GDM1 (cell line): ENCODE measurements at places on chromosomes 13 and 19.

DNA sequence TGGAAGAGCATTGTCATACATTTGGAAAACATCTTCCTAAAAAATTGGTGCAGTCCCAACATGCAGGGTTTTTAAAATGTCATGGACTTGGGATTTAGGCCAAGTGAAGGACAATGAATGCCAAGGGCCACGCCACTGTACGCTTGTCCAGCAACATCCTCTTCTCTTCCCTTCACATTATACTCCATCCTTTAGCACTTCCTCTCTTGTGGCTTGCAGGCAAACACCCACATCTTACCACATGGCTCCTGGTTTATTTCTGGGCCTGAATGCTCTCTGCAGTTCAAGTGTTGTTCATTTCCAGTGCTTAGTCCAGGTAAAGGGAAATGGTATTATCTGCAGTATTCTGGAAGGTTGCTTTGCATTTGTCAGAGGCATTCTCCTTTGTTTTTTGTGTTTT is 45.0 kb downstream of the CBY2 start:
- peak; percentile 48 for DNase-seq

DNA sequence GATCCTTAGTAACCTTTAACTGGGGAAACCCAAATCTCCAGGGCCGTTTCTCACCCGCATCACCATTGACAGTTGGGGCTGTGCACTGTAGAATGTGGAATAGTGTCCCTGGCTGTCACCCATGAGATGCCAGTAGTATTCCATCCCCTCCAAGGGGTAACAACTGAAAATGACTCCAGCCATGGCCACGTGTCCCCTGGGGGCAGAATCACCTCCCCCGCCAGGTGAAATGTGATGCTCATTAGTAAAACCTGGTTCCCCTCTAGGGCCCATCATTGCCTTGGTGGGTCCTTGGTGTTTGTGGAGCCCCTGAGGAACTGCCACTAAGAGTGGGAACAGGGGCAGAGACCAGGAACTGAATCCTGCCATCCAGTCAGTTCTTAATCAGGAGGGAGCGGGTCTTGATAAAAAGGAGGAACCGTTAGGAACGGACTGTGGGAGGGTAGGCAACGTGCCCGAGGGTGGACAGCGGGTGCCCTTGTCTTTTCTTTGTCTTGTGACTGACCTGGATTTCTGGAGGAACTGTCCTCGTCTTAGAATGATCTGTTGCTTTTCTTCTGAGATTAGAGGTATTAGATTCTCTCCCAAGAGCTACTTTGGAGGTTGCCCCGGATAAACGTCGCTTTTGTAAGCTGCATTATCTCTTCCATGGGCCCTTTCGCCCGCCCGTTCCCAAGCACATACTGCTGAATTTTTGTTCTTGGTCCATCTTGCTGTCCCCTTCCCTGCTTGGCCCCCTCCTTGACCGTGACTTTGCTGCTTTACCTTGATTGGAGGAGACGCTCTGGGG is 3.5 kb downstream of the MYO9B start:
- DNase-seq, result no peak

- DNase-seq, result no peak
Observed at GRCh38 chr13:30307971-30308290, 580 bp upstream of the KATNAL1 start.

DNA sequence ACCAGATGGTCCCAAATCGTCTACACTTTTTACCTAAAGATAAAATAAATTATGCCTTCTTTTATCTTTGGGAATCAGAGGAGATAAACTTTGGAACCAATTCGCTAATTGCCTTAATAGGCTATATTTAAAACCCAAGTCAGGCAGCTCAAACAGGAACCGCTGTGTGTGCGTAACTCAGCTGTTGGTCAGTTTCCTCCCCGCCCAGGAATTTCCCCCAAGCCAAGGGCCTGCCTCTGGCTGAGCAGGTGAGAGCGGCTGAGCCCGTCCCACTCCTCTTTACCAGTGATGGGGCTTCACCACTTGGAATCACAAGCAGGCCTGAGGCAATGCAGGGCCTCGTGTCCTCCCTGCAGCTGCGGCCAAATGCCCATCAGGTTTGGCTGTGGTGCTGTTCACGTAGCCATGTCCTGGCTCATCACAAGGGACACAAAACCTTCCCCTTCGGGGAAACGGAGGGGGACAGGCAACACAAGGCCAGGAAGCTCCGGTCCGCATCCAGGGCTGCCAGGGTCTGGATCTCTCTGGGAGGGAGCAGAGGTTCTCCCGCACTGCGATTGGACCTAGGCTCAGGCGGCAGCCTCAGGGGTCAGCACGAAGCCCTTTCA is 503 bp upstream of the SLC7A9 start:
- DNase-seq, result no peak

DNA sequence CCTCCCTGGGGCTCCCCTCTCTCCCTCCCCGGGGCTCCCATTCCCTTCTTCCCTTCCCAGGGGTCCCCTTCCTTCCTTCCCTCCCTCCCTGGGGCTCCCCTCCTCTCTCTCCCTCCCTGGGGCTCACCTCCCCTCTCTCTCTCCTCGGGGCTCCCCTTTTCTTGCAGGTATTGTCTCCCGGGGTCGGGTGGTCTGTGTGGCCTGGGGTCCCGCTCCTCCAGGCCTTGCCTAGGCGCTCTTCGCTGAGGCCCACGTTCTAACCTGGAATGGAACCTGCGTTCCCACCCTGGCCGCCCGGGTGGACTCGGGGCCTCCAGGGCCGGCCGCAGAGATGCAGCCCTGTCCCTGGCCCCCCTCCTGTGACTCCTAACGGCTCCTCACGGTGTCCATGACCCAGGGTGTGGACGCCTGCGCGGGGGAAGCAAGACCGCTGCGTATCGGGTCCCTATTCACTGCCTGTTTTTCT is 940 bp upstream of the DCUN1D2 start:
- DNase-seq, result no peak

- no peak for DNase-seq
Observed at GRCh38 chr19:35419046-35419445, 29.0 kb upstream of the FFAR2 start.

DNA sequence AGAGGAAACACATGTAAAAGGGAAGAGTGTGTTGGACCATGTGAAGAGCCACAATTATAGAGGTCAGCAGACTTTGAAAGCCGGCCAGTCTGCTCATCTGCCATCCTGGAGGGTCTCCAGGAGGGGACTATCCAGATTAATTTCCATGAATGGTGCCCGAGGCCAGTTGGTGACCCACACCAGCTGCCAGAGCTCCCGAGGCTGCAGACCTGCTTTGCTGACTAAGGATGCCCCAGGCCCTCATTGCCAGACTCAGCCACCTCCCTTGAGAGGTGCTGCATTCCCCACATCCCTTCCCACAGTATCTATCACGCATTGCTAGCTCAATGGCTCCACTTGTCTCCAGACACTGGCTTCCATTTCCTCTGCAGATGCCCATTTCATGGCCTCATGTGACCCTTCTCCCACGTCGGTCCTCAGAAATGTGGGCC is 110.3 kb downstream of the NALCN start:
- no peak for DNase-seq

GRCh38 chr19:49475995-49476880 is 2.2 kb downstream of the FLT3LG start:
- peak; percentile 34 for DNase-seq

GRCh38 chr13:47680748-47681147 is 320.3 kb downstream of the SUCLA2 start:
- DNase-seq, result no peak

GRCh38 chr19:54218259-54218658 is 4.5 kb downstream of the LILRB3 start:
- no peak for DNase-seq

- no peak for DNase-seq
Observed at GRCh38 chr13:114095486-114095885, 36.9 kb downstream of the RASA3 start.

DNA sequence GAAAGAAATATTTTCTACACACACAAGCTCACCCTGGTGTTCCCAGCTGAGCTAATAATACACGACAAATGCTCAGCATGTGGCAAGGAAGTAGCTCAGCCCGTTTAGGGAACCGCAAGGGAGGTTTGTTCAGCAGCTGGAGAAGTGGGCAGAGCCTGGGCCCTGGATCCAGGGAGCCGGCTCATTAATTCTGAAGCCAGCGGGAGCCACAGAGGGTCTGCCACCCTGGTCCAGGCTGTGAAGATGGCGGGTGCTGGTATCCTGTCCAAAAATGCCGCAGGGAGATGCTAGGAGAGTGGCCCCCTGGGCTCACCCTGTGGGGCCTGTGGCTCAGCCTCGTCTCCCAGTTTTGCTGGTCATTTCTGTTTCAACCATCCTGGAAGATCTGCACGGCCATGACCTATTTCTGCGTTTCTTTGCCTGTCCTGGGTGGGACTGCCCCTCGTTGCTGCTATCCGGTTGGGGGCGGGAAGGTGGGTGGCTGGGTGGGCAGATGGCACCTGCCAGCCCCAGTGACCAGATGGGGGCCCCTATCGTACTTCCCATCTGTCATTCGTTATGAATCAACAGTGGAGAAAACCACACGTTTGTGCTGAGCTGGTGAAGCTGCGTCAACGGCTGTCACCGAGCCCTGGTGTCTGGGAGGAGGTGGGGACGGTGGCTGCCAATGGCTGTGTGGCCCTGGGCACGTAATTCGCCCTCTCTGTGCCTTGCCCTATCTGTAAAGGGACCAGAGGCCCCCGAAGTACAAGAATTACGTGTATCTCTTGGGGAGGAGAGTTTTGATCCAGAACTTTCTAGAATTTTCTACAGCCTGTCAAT is 2.7 kb upstream of the GNA15 start:
- peak; percentile 89 for DNase-seq

- DNase-seq, result peak; percentile 31
Observed at GRCh38 chr13:92187378-92187989, 789.1 kb downstream of the GPC5 start.

DNA sequence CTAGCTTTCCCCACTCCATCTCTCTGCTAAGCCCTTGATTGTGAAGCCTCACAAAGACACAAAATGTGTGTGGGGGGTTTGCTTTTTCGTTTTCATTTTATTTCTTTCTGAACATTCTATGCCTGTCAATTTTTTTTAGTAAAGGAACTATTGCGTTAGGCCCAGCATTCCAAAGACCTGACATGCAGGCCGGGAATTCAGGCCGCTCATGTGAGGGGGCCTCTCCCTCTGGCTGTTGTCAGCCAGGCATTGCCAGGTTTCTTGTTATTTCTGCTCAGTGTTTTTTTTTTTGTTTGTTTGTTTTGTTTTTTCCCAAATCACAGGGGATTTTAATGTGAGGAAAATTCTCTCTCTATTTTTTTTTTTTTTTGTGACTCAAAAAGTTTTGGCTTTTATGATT is 10.3 kb upstream of the MEDAG start:
- DNase-seq, result no peak

GRCh38 chr13:76800943-76801342 is 85.3 kb downstream of the KCTD12 start:
- no peak for DNase-seq

GRCh38 chr13:99751517-99752199 is 219.9 kb downstream of the ZIC5 start:
- DNase-seq, result no peak

DNA sequence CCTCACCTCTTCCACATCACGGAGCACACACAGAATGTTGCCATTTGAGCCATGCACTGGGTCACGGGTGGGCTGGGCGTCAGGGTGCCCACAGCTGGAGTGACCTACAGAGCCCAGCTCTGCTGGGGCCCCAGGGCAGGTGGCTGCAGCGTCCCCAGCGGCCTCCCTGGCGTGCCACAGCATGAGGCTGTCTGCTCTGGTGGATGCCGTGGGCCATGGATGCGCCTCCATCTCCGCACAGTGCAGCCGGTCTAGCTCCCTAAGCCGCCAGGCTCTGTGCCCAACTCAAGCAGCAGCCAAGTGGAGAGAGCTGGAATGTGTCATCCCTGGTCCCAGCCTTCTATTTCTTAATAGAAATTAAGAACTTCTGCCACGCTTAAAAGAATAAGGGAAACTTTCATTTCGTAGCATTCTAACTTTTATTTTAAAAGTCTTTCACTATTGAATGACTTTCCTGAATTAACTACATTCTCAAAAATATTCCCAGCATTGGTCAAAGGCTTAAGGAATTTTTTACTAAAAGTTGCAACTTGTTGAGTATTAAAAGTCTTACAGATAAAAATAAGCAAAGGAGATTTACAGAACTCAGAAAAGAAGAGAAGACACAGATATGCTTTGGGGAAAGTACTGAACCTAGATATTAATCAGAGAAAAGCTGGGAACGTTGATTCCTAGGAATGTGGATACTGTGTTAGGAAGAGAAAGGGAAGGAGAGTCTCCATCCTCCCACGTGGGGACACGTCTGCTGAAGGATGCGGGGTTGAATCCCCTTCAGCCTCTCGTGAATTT is 59.3 kb downstream of the ATP11A start:
- DNase-seq, result no peak

- no peak for DNase-seq
Observed at GRCh38 chr19:14368011-14368513, 13.2 kb upstream of the ADGRE5 start.

- no peak for DNase-seq
Observed at GRCh38 chr13:110841846-110842245, 73.0 kb downstream of the ANKRD10 start.

DNA sequence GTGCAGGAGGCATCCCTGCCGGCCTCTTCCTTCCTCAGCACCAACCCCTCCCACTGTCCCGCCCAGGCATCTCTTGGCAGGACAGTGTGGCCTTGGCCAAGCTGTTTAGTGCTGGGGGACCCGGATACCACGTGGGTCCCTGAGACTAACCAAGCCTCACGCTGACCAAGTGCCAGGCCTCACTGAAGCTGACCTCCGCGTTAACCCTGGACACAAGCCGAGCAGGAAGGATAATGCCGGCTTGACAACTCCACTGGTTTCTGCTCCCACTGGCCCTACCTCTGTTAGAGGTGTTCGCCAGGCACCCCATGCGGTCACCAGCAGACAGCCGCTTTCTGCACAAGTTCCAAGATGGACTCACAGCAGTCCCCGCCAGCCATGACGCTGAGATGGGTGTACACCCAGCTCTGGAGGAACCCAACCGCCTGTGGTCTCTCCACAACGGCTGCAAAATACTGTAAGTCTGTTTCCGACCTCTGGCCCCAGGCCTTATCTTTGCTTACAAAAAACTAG is 12.4 kb downstream of the GRTP1 start:
- DNase-seq, result no peak

DNA sequence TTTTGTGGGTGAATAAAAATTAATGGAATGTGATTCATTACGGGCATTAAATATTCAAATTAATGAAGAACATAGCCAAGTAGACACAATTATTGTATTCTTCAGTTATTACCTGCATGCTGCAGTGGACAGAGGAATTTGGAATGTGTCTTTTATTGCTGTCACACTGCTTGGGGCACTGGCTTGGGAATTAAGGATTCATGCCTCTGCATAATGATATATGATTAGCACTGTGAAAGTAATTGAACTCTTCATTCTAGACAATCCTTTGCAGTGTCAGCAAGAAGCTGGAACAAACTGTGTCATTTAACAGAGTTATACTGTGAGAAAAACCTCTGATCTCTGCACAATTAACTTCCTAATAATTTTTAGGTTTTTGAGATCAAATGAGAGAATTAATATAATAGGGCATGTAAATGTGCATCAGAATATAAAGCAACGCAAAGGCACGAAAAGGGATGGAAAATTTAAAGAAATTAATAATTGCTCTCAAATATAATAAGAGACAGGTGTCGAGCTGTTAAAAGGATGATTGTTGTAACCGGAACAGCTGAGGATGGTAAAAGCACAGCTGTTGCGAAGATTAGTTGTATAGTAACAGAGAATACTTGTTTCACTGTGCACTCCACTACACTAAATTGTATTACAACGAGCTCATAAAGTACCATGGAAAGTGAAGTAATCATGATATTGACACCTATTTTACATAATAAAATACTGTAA is 235.1 kb upstream of the MIR17HG start:
- no peak for DNase-seq
